Psoas muscle (tissue), 8 donors: ENCODE measurements at places on chromosomes 12 and 14.
A peak's percentile ranks its signal among the peaks of the same experiment; 100 is the strongest.

- DNase-seq = no peak
Measured at GRCh38 chr12:1657688-1658087, 28.7 kb downstream of the WNT5B start.

- no peak for DNase-seq
Measured at GRCh38 chr12:26551385-26551784, 281.6 kb downstream of the ITPR2 start.

DNA sequence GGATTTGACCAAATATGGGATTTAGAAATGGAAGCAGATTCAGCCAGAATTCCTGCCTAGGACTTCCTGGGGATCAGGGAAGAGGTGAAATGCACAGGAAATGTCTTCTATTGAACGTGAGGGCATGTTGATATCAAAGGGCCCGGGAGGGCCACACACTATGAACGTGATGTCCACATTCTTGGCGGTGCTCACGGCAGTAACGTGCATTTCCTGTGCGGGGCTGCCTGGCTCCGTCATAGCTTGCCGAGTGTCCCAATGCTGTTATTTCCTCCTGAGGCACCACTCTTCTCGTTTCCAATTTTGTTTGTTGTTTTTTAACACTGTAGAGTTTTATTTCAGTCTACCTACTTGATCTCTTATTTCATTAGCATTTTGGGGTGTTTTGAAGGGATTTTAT is 67.3 kb downstream of the ZNF664 start:
- DNase-seq = no peak

DNA sequence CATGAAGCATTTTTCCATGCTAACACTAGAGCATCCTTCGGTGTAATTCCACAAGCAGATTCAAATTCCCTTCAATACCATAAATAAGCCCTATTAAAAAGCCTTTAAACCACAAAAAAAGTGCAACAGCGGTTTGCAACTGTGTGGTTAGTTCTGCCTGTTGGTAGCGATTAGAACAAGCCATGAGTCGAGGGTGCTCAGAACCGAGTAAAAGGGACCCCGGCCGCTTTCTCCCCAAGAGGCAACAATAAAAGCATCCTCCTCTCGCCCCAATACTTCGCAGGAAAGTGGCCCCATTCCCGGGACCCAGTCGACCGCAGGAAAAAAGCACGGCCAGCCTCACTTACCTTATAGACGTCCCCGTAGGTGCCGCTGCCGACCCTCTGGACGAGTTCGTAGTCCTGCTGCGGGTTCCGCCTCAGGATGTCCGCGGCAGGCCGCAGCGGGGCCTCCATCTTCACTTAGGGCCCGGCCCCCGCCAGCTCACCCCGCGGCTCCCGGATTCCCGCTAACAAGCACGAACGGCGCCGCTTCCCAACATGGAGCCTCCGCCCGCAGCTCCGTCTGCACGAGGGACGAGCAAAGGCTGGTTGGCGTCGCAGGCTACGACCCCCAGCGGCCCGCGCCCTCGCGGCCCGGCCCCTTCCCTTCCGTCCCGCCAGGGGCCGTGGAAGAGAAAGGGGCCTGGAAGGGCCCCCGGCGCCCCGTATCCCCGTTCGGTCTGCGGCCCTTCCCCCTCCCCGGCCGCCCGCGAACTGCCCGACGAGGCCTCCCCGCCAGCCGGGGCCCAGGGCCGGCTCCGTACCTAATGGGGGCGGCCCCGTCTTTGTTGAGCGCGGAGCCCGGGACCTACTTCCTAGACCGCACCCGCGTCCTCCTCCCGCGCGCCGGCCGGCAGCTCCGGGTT is 521 bp downstream of the MAP4K5 start:
- peak; percentile 74 for DNase-seq

DNA sequence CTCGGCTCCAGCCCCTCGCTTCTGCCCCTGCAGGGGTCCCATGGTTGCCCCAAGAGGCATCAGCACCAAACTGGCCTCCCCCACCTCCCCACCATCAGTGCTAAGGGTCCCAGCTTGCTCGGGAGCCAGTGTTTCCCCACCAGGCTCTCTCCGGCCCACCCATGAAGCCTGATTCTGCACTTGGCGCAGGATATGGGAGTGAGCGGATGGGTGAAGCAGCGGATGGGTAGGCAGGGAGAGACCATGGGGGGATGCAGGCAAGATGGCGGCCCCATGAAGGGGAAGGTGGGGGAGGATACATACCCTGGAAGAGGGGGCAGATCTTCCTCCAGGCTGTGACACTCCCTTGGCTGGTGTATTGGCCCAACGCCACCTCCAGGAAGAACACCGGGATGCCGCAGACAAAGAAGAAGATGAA is 9.7 kb downstream of the SLC6A12 start:
- no peak for DNase-seq

- DNase-seq = no peak
Measured at GRCh38 chr12:127238107-127238506, 1028.9 kb upstream of the TMEM132C start.

- no peak for DNase-seq
Measured at GRCh38 chr12:2797721-2798418, 3.1 kb downstream of the FKBP4 start.

- peak; percentile 90 for DNase-seq
Measured at GRCh38 chr14:52068615-52069306, at the start of gene NID2. Gene NID2 (minus strand): TSS chr14:52069059. CDS start chr14:52068994, 65 bp downstream.

DNA sequence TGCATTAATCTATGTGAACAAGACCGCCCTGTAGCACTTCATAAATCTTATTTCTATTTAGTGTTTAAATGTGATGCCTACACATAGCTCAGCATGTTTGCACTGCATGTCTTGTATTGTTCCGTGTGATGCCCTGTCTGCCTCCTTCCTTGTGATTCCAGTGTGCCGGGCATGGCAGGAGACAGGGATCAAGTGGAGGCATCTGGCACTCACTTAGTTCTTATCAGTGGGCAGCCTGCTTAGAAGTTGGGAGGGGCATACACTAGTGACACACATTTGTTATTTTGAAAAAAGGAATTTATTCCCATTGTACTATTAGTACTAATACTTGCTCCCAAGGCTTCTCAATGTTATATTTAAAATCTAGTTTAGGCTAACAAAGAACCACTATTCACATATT is 176.4 kb downstream of the KCNA5 start:
- no peak for DNase-seq

DNA sequence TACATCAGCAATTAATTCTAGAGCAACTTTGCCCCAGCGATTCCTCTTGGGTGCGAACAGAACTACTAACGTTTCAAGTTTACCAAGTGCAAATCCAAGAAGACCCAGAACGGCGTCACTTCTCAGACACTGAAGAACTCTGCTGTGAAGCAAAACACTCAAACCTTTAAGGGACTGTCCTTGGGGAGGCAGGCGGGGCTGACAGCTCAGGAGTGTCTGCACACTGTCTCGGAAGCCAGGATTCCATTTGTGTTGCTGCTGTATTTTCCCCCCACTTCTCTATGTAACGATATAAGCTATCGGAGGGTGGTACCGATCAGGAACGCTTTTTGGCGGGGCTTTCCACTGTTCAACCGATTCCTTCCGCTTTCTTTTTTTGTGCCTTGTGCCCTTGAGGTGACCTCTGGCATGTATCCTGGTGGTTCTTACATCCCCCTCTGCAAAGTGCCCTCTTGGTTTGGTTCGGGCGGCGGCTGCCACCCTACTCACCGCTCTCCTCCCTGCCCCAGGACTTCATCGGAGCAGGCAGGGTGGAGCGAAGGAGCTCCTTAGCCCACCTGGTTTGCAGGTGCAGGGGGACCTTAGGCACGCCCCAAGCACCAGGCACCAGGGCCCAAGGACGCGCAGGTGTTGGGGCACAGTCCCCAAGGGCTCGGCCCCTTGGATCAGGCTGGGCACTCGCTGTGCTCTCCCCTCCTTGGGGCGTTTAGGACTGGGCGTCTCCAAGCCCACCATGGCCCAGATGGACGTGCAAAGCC is 19.2 kb upstream of the MLXIP start:
- DNase-seq = no peak

DNA sequence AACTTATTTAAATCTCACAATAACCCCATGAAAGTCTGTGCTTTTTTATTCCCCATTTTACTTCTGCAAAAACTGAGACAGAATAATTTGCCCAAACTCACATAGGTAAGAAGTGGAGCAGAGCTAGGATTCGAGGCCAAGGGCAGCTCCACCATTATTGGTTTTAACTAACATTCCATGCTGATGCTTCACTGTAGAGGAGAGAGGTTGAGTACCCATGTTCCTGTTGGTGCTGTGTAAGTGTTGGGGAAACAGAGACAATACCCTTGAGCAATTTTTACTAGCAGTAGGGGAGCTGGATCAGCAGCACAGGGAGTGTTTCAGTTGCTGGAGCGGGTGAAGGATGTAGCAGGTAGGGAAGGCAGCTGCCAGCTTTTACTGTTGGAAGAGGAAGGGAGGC is 21.1 kb downstream of the RASSF8 start:
- no peak for DNase-seq

GRCh38 chr14:104866451-104867370 is 1.6 kb downstream of the CEP170B start:
- peak; percentile 36 for DNase-seq

GRCh38 chr14:99596772-99597171 is 7.2 kb downstream of the CCDC85C start:
- DNase-seq = no peak

- no peak for DNase-seq
Measured at GRCh38 chr12:94565683-94566082, 84.7 kb downstream of the TMCC3 start.

DNA sequence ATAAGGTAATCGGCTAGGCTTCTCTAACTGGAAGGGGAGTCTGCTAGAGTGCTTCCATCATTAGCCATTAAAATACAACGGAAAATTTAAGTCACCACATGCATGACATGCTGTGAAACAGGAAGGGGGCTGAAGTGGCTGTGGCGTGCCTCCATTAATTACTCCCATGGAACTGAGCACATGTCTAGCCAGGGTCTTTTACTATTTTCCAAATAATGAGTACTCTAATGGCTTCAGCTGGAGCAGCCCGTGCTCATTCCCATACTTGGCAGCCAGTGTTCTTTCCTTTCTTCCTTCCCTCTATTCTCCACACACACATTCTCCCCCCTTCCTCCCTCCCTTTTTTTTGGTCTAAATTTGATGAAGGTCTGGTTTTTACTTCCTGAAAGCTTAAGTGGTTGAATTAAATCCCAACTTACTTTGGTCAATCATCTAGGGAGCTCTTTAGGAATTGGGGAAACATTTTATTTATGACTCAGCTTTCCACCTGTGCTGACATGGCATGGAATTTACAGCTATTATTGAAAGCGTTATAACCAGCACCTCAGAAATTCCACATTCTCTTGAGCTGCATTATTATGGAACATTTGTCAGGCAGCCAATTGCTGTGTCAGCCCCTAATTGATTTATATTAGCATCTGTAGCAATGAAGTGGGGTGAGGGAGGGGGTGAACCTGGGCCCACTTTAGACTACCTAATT is 72.3 kb downstream of the LRIG3 start:
- DNase-seq = no peak

- no peak for DNase-seq
Measured at GRCh38 chr12:110907583-110907982, 12.8 kb downstream of the MYL2 start.

DNA sequence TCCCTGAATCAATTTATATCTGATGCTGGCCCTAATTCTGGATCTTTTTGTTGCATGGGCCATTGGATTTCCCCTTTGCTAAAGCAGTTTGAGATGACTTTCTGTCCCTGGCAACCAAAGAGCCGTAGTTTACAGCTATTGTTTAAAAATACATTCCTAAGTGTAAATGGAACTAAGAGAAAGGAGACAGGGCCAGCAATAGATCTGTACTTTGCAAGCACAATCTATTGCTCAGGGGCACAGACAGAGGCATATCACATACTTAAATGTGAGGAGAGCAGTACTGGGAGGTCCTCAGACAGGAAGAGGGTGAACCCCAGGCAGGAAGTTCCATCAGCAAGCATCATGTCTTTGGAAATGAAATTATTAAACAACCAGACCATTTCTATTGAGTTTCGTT is 126.6 kb downstream of the ZFP36L1 start:
- DNase-seq = no peak

- DNase-seq = no peak
Measured at GRCh38 chr12:2355198-2355597, 302.4 kb downstream of the CACNA1C start.

- DNase-seq = no peak
Measured at GRCh38 chr14:105665247-105665950, 139.0 kb downstream of the TMEM121 start.

DNA sequence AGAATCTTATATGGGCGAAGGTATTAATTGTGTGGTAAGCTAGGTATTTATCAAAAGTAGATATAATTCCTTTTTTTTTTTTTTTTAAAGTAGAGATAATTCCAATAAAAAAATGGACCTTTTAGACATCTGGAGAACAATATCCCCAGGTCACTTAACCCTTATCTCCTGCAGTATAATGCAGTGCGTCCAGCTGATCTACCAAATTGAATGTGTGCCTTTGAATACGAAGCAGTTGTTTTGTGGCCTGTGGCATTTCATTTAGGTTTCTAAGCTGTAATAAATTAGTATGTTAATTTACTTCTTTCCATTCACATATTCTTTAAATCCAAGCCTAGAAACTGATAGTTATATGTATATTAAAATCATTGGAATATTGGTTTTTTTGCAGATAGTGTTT is 3.1 kb downstream of the FUT8 start:
- no peak for DNase-seq

DNA sequence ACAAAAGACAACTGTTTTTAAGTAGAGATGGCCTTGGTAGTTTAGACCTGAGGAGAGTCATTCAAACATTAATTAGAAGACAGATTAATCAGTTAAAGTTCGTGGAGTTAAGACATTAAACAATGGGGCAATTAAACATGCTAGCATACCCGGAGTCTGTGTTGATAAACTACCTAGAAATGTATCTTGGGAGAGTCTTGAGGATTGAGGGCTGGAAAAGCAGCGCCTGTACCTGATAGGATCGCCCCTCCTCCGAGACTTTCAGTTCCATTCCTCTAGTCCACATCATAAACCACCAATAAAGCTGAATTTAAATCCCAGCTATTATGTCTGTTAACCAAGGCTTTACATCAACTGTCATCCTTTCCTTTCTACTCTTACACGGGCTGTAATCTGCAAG is 1.0 kb upstream of the KRAS start:
- DNase-seq = no peak

DNA sequence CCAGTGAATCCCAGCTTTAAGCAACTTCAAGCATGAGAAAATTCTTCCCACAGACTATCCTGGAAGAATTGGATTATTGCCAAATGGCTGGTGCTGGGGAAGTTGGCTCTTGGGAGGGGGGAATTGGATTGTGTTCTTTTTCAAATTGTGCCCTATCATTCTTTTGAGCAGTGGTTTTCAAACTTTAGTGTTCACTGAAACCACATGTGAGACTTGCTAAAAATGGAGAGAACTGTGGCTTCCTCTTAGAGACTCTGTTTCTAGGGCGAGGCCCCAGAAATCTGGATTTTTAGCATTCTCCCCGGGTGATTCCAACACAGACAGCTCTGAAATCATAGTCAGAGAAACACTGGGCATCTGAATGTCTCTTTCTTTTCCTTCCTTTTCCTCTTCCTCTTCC is 14.3 kb upstream of the OTUB2 start:
- DNase-seq = no peak

- no peak for DNase-seq
Measured at GRCh38 chr14:56115976-56116893, 2.0 kb upstream of the PELI2 start.

- no peak for DNase-seq
Measured at GRCh38 chr14:58557242-58557641, 80.5 kb upstream of the DACT1 start.

GRCh38 chr14:88196116-88196890 is 126.8 kb downstream of the KCNK10 start:
- DNase-seq = no peak
